ENCODE measurements at places on chromosomes 7 and 10. TPM values are rescaled to one million over a fixed set of nuclear protein-coding genes. Genes with fewer than 3 reads are reported as not detected.

Gene DDX56
- total RNA-seq: 96.6 TPM

Gene SNCG
- total RNA-seq: 31.4 TPM

Gene GSTO2
- 0.95 TPM for total RNA-seq

Gene EPHB6
- 2.9 TPM for total RNA-seq

Gene ANKRD61
- 0.35 TPM for total RNA-seq

Gene MPLKIP
- total RNA-seq: 40.5 TPM

Gene MRLN
- total RNA-seq: not detected

Gene TRPV6
- total RNA-seq: not detected

Gene ARHGAP12
- 19.2 TPM for total RNA-seq

Gene DRGX
- not detected for total RNA-seq

Gene FAM25A
- not detected for total RNA-seq

Gene ITGB8
- 6.5 TPM for total RNA-seq

Gene MYO1G
- total RNA-seq: 0.11 TPM

Gene GIMAP2
- 26.2 TPM for total RNA-seq

Gene KLF14
- not detected for total RNA-seq

Gene STK17A
- 53.9 TPM for total RNA-seq

Gene SEMA3E
- not detected for total RNA-seq

Gene TDRD1
- total RNA-seq: not detected

Gene CAPZA2
- 347 TPM for total RNA-seq

Gene ST8SIA6
- total RNA-seq: 0.51 TPM

Gene PALD1
- 73.3 TPM for total RNA-seq

Gene DNAJC12
- 2.4 TPM for total RNA-seq

Gene SLC13A1
- not detected for total RNA-seq

Gene RNF32
- total RNA-seq: not detected

Gene VIPR2
- not detected for total RNA-seq

Gene SUV39H2
- total RNA-seq: 29.9 TPM

Gene C10orf62
- total RNA-seq: not detected

Gene ABCC2
- total RNA-seq: 1.7 TPM

Gene CYP26A1
- total RNA-seq: 2.1 TPM

Gene C10orf71
- total RNA-seq: not detected

Gene SPDYE9
- not detected for total RNA-seq

Gene CUZD1
- 1.1 TPM for total RNA-seq

Gene SMO
- 13.2 TPM for total RNA-seq

Gene FAM25G
- not detected for total RNA-seq

Gene MYL10
- not detected for total RNA-seq

Gene AKR1C4
- not detected for total RNA-seq

Gene NPFFR1
- not detected for total RNA-seq

Gene MMRN2
- 169 TPM for total RNA-seq

Gene SAP25
- 2.4 TPM for total RNA-seq

Gene RBP3
- total RNA-seq: not detected

Gene NDUFA5
- 57.6 TPM for total RNA-seq

Gene ADAM12
- 0.33 TPM for total RNA-seq

Gene RNLS
- total RNA-seq: 2.5 TPM

Gene CCL24
- not detected for total RNA-seq

Gene PLCE1
- total RNA-seq: 0.04 TPM

Gene COBL
- total RNA-seq: 0.11 TPM

Gene TMEM176B
- not detected for total RNA-seq

Gene SPDYE6
- not detected for total RNA-seq

Gene SLC13A4
- not detected for total RNA-seq

Data from endothelial cell of umbilical vein (primary cell).